ENCODE measurements at places on chromosomes 7 and 10.

- no peak for DNase-seq
Observed at GRCh38 chr10:77892021-77892739, 34.4 kb downstream of the DLG5 start.

DNA sequence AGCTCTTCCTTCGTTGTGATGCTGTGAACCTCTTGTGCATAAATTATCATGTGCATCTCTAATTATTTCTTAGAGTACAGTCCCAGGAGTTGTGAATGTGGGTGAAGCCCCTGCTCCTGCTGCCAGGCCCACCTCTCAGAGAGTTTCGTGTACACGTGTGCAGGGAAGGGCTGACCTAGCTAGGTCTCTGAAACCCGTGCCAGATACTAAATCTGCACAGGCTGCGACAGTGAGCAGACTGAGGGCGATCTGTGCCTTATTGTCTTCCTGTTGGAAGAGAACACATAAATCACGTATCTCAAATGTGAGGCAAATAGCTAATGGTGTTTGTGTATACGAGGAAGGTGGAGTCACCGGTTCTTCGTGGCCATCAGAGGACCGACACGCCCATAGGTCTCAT, 71.8 kb upstream of the DNAJB6 start:
- no peak for DNase-seq

DNA sequence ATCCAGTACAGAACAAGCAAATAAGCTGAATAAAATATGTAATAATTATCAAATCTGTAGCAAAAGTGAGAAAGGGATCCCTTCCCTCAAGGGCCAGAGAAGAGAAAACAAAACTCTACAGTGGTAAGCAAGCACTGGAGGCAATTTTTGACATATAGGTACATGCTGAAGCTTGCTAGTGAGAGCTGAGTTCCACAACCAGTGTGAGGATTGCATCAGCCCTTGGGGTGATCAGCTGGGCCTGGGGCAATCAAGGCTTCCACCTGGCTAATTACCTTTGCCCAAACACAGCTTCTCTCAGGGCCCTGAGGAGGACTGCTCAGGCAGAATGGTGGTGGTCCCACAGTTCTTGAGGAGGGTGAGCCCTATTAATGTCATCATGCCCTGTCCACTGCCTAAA, 134.4 kb upstream of the DLX6 start:
- no peak for DNase-seq

- peak; percentile 75 for DNase-seq
Observed at GRCh38 chr7:148700661-148701064, 2.0 kb downstream of the CUL1 start.

DNA sequence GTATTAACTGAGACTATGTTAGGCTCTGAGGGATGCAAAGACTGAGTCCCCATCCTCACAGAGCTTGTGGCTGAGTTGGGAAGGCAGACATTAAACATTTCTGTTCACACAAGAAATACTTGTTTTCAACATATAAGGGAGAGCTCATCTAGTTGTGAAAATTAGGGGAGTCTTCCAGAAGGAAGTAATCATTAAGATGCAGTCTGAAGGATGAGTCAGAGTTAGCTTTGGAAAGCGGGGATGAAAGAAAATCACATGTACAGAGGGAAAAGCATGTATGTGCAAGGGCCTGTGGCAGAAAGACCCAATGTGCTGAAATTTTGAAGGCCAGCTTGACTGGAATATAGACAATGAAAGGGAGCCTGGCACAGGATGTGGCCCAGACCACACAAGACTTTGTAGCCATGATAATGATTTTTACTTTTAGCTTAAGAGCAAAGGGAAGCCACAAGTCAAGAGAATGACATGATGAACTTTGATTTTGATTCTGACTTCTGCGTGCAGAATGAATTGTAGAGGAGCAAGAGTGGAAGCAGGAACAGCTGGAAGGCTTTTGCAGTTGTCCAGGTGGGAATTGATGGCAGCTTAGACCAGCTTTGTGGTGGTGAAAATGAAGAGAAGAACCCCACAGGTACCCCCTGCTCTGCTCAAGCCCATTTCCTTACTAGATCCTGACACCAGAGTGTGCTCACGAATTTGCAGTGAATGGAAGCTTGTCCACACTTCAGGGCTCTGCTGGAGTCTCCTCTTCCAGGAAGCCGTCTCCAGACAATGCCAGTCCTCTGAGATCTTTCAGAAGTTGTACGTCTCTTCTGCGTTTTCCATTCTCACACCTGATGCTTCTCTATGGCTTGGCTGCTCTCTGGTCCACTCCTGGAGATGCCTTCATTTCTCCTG, 115.6 kb downstream of the ATXN7L1 start:
- DNase-seq = peak; percentile 39

DNA sequence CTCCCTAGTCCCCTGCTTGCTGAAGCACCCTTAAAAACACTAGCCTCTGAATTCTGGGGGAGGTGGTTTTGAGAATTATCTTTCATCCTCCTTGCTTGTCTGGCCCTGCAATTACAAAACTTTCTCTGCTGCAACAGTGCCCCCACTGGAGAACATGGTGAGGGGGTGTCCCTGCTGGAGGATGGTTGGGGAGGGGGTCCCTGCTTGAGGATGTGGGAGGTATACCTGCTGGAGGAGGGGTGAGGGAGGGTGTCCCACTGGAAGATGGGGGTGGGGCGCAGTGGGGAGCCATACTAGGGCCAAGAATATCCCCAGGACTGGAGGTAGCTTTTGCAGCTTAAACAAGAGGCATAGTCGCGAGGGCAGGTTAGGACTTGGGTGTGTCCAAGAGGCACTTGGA, 3.2 kb upstream of the POLM start:
- no peak for DNase-seq

DNA sequence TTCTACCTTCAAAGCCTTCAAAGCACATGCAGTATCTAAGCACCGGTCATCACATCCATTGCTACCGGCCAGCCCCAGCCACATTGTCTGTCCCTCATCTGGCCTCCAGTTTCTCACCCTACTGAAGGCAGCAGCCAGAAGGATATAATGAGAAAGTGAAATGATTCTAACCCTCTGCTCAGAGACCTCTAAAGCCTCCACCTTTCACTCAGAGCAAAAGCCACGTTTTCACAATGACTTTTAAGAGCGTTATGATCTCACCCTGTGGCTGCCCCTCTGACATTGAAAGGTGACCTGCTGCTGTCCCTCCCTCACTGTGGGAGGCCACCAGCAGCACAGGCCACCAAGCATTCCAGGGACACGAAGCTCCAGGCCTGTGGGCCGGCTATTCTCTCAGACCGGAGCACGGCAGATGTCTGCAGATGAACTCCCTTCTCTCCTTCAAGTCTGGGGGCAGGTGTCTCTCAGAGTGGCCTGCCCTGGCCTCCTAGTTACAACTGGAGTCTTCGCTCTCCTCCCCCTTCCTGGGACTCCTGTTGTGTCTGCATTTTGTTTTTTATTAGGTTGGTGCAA, 94.9 kb upstream of the EEPD1 start:
- no peak for DNase-seq

DNA sequence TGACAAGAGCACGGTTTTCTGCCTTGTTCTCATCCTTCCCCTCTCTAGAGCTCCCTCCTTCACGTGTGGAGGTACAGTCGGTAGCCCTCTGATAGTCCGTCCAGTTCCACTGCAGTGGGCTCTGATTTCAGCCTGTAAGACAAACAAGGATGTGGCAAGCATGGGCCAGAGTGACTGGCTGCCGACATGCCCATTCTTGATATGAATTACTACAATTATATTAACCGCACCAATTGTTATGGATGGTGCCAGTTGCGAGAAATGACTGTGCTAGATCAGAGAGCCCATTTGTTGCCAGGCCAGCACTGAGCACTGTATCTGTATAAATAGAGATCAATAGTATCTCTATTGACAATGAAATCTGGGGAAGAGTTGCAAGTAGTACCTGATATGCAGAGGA, 146.6 kb downstream of the CHN2 start:
- DNase-seq = no peak
